HEK293T (cell line): ENCODE measurements at places on chromosomes 11 and 22.

- peak; percentile 48 for DNase-seq
Measured at GRCh38 chr11:27720277-27720830, 20.1 kb upstream of the BDNF start.

DNA sequence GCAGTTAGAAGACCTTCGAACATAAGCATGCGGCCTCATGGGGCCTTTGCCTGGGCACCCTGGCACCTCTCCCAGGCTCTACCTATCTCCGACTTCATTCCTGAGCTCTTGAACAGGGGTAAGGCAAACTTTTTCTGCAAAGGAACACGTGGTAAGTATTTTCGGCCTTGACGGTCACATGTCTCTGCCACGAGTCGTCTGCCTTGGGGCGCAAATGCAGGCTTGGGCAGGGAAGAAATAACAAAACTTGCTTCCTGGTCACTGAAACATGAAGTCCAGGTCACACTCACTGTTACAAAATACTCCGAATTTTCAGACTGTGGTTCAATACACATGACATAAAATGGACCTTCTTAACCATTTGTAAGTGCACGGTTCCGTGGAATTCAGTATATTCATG, 3.4 kb upstream of the ASCL2 start:
- no peak for DNase-seq

- DNase-seq: no peak
Measured at GRCh38 chr22:49198705-49199084, 629.0 kb downstream of the BRD1 start.

- no peak for DNase-seq
Measured at GRCh38 chr11:92424281-92424680, 199.7 kb downstream of the FAT3 start.

DNA sequence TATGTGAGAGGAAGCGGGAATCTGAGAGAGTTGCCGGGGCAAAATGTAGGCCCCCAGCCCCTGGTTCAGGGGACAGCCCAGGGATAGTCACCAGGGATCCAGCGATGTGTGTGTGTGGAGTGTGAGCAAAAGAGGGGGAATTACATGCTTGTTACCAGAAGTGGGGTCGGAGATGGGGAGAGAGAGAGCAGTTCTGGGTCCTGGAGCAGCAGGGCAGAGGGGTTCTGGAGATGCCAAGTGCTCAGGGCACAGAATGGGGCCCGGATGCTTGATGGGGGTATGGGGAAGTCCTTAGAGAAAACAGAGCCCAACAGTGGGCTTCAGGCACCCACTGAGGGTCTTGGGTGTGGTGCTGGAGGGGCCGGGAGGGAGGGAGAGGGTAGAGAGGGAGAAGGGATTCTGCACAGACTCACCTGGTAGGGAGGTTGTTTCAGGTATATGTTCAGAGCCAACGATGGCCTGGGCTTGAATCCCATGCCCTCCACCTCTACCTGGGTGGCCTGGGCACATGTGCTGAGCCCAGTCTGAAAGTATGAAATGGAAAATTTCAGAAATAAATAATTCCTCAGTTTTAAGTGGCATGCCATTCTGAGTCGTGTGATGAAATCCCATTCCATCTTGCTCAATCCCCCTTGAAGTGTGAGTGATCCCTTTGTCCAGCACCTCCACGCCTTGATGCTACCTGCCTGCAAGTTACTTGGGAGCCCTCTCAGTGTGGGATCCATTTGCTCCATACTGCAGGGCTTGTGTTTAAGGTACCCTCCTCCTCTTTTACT, 12.4 kb downstream of the SMIM38 start:
- no peak for DNase-seq

- no peak for DNase-seq
Measured at GRCh38 chr11:64324692-64325469, 7.0 kb downstream of the PRDX5 start.
